ENCODE measurements at places on chromosomes 7 and 10.
A peak's percentile ranks its signal among the peaks of the same experiment; 100 is the strongest.

- no peak for DNase-seq
Observed at GRCh38 chr7:9148687-9149086, 715.3 kb downstream of the NXPH1 start.

- DNase-seq = peak; percentile 25
Observed at GRCh38 chr7:112497481-112497880, 16.7 kb downstream of the LSMEM1 start.

GRCh38 chr10:115093776-115094408 lies 727 bp downstream of the ATRNL1 start:
- DNase-seq = no peak

GRCh38 chr7:19121977-19122588 lies 4.6 kb upstream of the TWIST1 start:
- DNase-seq = peak; percentile 35
